HFFc6 (cell line): ENCODE measurements at places on chromosomes 5 and 9. TPM values are rescaled to one million over a fixed set of nuclear protein-coding genes. Genes with fewer than 3 reads are reported as not detected.

Gene SPINK4
- not detected in 3 replicates for total RNA-seq

Gene SPINK1
- not detected in 3 replicates for total RNA-seq

Gene SLC6A19
- not detected in 3 replicates for total RNA-seq

Gene RASGRF2
- 0.21 to 0.84 TPM (median 0.44 TPM) in 3 replicates for total RNA-seq

Gene IFNA21
- not detected in 3 replicates for total RNA-seq

DNA sequence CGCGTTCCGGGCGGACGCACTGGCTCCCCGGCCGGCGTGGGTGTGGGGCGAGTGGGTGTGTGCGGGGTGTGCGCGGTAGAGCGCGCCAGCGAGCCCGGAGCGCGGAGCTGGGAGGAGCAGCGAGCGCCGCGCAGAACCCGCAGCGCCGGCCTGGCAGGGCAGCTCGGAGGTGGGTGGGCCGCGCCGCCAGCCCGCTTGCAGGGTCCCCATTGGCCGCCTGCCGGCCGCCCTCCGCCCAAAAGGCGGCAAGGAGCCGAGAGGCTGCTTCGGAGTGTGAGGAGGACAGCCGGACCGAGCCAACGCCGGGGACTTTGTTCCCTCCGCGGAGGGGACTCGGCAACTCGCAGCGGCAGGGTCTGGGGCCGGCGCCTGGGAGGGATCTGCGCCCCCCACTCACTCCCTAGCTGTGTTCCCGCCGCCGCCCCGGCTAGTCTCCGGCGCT is at the start of gene DAPK1:
Gene DAPK1, plus strand, starts transcription at position 264 of the 442 bp plus-strand sequence. CDS start 1,211 bp downstream, outside the sequence.
- DNase-seq: no peak
- H3K36me3 ChIP-seq: no peaks in the 10 kb centered on the region
- H3K4me3 ChIP-seq: no peak within 1 kb of the TSS
- peaks cover 15% of the 10 kb centered on the region for H3K27me3 ChIP-seq

DNA sequence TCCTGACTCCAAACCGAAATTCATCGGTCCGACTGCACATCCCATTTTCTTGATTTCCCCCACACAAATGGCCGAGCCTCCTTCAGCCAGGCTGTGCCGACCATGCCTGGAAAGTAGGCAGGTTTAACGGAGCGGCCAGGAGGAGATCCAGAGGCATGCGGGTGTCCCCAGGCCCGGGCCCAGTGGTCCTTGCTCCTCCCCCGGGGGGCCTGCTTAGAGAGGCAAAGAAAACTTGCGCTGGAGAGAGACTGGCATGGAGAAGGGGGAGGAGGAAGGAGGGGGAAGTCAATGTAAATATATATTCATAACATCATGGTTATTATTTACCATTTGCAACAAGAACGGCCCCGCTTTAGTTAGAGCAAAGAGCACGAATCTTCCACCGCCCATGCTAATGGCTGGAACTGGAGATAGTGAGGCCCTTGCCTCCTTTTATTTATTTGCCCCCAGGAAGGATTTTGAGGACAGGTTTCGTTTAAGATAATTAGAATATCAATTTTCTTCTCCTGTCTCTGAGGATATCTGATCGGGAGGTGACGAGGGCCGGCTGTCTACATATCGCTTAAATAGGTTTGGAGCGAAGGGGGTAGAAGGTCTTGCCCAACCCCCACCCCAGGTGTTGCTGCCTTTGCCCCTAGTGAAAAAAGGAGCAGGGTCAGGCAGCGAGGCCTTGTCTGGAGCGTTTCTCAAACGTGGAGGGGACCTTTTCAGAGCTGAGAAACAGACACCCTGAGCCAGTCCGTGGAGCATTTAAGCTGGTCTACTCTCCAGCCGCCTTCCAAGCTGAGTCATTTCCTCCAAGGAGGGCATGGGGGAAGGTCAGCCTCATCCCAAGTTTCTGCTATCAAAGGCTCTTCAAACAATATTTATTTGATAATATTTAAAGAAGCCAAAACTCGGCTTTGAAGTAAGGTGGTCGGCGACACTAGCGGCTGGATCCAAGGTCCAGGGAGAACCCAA is 2.5 kb downstream of the BARHL1 start:
- no peak overlapping the region for H3K27ac ChIP-seq
- H3K4me1 ChIP-seq: peaks cover 13% of the 10 kb centered on the region
- DNase-seq: no peak
- no peak overlapping the region for H3K4me3 ChIP-seq

- H3K4me1 ChIP-seq: peaks cover 72% of the 10 kb centered on the region
- H3K27ac ChIP-seq: no peak overlapping the region
Observed at GRCh38 chr9:121185178-121185745, 16.4 kb downstream of the RAB14 start.

- peaks cover 20% of the 10 kb centered on the region for H3K36me3 ChIP-seq
- peak overlapping the region; percentile 55 for H3K4me3 ChIP-seq
- H3K27me3 ChIP-seq: no peaks in the 10 kb centered on the region
- peaks cover 22% of the 10 kb centered on the region for H3K4me1 ChIP-seq
- DNase-seq: peak; percentile 85
Observed at GRCh38 chr5:123916345-123917121, 404.6 kb downstream of the CSNK1G3 start.

- DNase-seq: no peak
- no peaks in the 10 kb centered on the region; the same call in 1 of the 2 replicates for H3K27me3 ChIP-seq
- no peak overlapping the region for H3K4me3 ChIP-seq
- no peaks in the 10 kb centered on the region for H3K36me3 ChIP-seq
Observed at GRCh38 chr9:34010979-34011378, 37.7 kb downstream of the UBAP2 start.

DNA sequence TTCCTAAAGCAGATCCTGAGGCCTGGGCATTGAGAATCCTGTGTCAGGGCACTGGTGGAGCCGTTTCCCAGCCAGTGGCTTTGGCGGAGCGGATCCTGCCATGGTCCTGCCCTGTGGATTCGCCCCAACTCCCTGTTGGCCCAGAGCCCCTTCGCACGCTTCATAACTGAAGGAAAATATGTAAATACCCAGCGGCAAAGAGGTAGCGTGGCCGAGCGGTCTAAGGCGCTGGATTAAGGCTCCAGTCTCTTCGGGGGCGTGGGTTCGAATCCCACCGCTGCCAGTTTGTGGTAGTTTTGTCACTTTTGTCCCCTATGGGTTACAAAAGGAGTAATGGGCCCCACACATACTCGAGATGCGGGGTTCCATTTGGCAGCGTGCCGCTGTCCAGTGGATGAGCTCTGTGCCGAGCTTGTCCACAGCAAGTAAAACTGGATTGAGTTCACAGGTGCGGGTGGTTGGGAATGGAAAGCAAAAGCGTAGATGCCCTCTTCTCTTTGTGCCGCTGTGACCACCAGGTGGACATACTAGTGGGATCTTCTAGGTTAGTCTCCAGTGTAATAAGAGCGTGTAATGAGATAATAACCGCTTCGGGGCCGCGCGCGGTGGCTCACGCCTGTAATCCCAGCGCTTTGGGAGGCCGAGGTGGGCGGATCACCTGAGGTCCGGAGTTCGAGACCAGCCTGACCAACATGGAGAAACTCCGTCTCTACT is 17.3 kb downstream of the TRIM7 start:
- peak overlapping the region; percentile 99 for H3K4me3 ChIP-seq
- peak; percentile 87 for DNase-seq
- H3K27me3 ChIP-seq: peaks cover 19% of the 10 kb centered on the region
- peak overlapping the region; percentile 83 for H3K27ac ChIP-seq
- peaks cover 46% of the 10 kb centered on the region for H3K4me1 ChIP-seq
- H3K36me3 ChIP-seq: no peaks in the 10 kb centered on the region

DNA sequence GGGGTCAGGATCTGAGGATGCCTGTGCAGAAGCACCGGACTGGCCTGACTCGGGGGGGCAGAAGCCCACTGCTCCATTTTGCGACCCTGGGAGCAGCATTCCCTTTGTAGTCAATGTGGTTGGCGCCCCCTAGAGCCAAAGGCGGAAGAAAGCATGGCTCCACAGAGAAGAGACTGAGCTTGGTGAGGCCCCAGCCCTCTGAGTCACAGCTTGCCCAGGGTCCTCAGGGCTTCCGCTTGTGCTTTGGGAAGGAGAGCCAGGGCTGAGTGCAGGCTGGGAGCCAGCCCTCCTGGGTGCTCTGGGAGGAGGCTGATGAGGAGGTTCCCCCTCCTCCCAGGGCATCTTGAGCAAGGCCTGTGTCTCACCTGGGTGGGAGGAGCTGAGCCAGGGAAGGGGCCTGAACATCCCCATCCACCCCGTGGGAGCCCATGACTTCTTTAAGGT is 5.5 kb upstream of the AQP3 start:
- no peaks in the 10 kb centered on the region for H3K36me3 ChIP-seq
- peak overlapping the region; percentile 81 for H3K27ac ChIP-seq
- peak; percentile 78 for DNase-seq
- peaks cover 3% of the 10 kb centered on the region for H3K27me3 ChIP-seq

GRCh38 chr5:155004138-155004744 is 9.3 kb upstream of the KIF4B start:
- peaks cover 15% of the 10 kb centered on the region for H3K27me3 ChIP-seq
- peaks cover 11% of the 10 kb centered on the region for H3K4me1 ChIP-seq
- no peaks in the 10 kb centered on the region for H3K36me3 ChIP-seq
- no peak for DNase-seq

- peaks cover 33% of the 10 kb centered on the region for H3K27me3 ChIP-seq
- H3K36me3 ChIP-seq: no peaks in the 10 kb centered on the region
- H3K27ac ChIP-seq: no peak overlapping the region
- H3K4me3 ChIP-seq: no peak overlapping the region
Observed at GRCh38 chr5:133799571-133800237, 168.7 kb downstream of the C5orf15 start.

DNA sequence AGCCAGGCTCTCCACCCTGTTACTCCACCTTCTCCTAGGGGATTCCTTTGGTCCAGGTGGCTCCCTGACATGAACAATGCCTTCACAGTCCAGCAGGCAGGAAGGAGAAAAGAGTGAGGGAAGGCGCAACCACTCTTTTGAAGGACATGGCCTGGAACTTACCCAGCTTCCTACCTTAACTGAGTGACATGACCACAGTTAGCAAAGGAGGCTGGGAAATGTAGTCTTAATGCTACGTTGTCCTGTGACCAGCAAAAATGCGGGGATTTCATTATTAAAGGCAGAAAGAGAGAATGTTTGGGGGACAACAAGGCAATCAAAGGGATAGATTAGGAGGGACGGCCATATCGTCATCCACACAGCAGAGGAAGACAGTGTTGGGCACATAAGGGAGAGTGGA is 100.3 kb upstream of the ERCC6L2 start:
- H3K36me3 ChIP-seq: no peaks in the 10 kb centered on the region
- H3K4me1 ChIP-seq: no peaks in the 10 kb centered on the region; the same call in 1 of the 2 replicates
- no peak for DNase-seq
- no peak overlapping the region for H3K27ac ChIP-seq
- peaks cover 21% of the 10 kb centered on the region for H3K27me3 ChIP-seq

- peak overlapping the region; percentile 71 for H3K4me3 ChIP-seq
- H3K4me1 ChIP-seq: peaks cover 8% of the 10 kb centered on the region
- no peak for DNase-seq
- H3K36me3 ChIP-seq: peaks cover 13% of the 10 kb centered on the region
- H3K27ac ChIP-seq: peak overlapping the region; percentile 40; the same call in 1 of the 2 replicates
Observed at GRCh38 chr9:136820971-136821825, 13.4 kb downstream of the RABL6 start.

GRCh38 chr5:82487131-82487530 is 209.0 kb upstream of the RPS23 start:
- no peaks in the 10 kb centered on the region for H3K4me1 ChIP-seq
- H3K4me3 ChIP-seq: no peak overlapping the region
- H3K27me3 ChIP-seq: peaks cover 7% of the 10 kb centered on the region
- H3K27ac ChIP-seq: no peak overlapping the region

GRCh38 chr9:114385397-114386181 is 2.2 kb downstream of the AKNA start:
- peaks cover 4% of the 10 kb centered on the region for H3K27me3 ChIP-seq
- H3K4me3 ChIP-seq: peak overlapping the region; percentile 93
- peaks cover 68% of the 10 kb centered on the region for H3K4me1 ChIP-seq
- H3K27ac ChIP-seq: peak overlapping the region; percentile 96

- H3K27ac ChIP-seq: peak overlapping the region; percentile 33; the same call in 1 of the 2 replicates
- DNase-seq: peak; percentile 13
- no peaks in the 10 kb centered on the region for H3K27me3 ChIP-seq
- peaks cover 8% of the 10 kb centered on the region for H3K36me3 ChIP-seq
- H3K4me3 ChIP-seq: no peak overlapping the region
Observed at GRCh38 chr5:97164846-97165245, 18.2 kb downstream of the RIOK2 start.

- DNase-seq: peak; percentile 10
- H3K4me1 ChIP-seq: peaks cover 3% of the 10 kb centered on the region
- no peaks in the 10 kb centered on the region for H3K36me3 ChIP-seq
- no peaks in the 10 kb centered on the region; the same call in 1 of the 2 replicates for H3K27me3 ChIP-seq
- H3K4me3 ChIP-seq: no peak overlapping the region
Observed at GRCh38 chr9:123544007-123544827, 188.2 kb downstream of the CRB2 start.

- no peak overlapping the region for H3K4me3 ChIP-seq
- H3K27me3 ChIP-seq: peaks cover 50% of the 10 kb centered on the region
- H3K27ac ChIP-seq: no peak overlapping the region
Observed at GRCh38 chr9:123960965-123961364, 31.0 kb upstream of the DENND1A start.

DNA sequence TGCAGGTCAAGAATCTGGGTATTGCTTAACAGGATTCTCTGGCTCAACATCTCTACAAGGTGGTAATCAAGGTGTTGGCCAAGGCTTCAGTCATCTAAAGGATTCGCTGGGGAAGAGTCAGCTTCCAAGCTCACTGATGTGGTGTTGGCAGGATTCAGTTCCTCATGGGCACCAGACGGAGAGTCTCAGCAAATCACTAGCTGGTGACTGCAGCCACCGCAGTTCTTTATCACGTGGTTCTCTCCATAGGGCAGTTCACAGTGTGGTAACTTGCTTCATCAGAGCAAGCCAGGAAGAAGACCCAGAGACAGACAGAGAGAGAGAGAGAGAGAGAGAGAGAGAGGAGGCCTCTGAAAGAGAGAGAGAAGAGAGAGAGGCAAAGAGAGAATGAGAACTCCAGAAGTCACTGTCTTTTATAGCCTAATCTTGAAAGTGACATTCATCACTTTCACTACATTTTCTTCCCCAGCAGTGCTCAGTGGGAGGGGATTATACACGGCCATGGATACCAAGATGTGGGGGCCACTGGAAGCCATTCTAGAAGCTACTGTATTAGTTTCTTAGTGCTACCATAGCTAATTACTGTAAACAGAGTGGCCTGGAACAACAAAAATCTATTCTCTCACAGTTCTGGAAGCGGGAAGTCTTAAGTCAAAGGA is 109.2 kb upstream of the SMIM23 start:
- DNase-seq: no peak
- H3K27ac ChIP-seq: no peak overlapping the region
- H3K4me1 ChIP-seq: no peaks in the 10 kb centered on the region
- peaks cover 40% of the 10 kb centered on the region for H3K27me3 ChIP-seq
- no peak overlapping the region for H3K4me3 ChIP-seq

GRCh38 chr9:2159521-2160454 is 144.6 kb downstream of the SMARCA2 start:
- H3K27me3 ChIP-seq: no peaks in the 10 kb centered on the region; the same call in 1 of the 2 replicates
- peaks cover 6% of the 10 kb centered on the region; the same call in 1 of the 2 replicates for H3K36me3 ChIP-seq

GRCh38 chr5:35478856-35479682 is 138.6 kb upstream of the SPEF2 start:
- DNase-seq: peak; percentile 10
- H3K27me3 ChIP-seq: peaks cover 3% of the 10 kb centered on the region; the same call in 1 of the 2 replicates
- H3K36me3 ChIP-seq: no peaks in the 10 kb centered on the region
- H3K27ac ChIP-seq: peak overlapping the region; percentile 93
- H3K4me1 ChIP-seq: peaks cover 19% of the 10 kb centered on the region

DNA sequence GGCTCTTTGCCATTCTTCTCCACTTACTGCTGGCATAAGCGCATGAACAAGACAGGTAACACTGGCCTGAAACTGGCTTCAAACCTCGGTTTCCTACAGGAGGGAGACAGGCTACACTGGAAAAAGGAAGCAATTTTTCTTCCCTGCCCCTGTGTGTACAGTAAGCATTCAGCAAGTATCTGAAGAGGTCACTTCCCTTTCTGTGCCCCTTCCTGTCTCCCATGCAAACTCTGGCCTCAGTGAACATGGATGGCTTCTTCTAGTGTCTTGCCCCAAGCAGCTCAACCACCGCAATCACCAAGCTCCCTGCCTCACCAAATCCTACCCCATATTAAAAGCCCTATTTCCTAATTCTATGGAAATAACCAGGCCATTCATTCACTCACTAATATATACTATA is 42.4 kb downstream of the SERINC5 start:
- H3K4me3 ChIP-seq: no peak overlapping the region
- no peaks in the 10 kb centered on the region; the same call in 1 of the 2 replicates for H3K27me3 ChIP-seq
- peaks cover 25% of the 10 kb centered on the region for H3K4me1 ChIP-seq
- H3K27ac ChIP-seq: no peak overlapping the region
